ENCODE measurements at places on chromosomes 7 and 10.

DNA sequence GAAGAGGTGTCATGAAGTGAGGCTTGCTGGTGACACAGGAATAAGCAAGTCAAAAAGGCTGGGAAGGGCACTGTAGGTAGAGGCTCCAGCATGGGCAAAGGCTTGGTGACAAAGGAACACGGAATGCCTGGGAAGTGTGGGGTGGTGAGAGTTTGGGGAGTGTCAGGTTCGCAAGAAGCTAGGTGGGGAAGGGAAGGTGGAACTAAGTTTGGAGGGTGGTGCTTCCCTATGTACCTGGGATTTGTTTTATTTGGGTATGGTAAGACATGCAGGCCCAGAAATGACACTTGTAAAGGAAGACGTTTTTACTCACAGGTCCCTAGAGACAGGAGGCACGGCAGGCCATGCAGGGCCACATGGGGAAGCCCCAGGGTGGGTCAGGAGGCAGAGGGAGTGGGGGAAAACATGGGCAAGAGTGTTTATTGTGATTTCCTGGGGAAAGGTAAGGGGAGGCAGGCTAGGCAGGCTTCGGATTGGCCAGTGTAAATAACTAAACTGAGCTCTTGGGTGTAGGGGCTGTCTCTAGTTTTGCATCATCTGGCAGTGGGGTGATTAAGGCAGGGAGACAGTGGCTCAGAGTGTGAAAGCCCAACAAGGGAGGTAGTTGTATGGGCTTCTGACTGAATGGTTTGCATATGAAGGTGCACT is 52.1 kb downstream of the SH2D4B start:
- no peak for DNase-seq

DNA sequence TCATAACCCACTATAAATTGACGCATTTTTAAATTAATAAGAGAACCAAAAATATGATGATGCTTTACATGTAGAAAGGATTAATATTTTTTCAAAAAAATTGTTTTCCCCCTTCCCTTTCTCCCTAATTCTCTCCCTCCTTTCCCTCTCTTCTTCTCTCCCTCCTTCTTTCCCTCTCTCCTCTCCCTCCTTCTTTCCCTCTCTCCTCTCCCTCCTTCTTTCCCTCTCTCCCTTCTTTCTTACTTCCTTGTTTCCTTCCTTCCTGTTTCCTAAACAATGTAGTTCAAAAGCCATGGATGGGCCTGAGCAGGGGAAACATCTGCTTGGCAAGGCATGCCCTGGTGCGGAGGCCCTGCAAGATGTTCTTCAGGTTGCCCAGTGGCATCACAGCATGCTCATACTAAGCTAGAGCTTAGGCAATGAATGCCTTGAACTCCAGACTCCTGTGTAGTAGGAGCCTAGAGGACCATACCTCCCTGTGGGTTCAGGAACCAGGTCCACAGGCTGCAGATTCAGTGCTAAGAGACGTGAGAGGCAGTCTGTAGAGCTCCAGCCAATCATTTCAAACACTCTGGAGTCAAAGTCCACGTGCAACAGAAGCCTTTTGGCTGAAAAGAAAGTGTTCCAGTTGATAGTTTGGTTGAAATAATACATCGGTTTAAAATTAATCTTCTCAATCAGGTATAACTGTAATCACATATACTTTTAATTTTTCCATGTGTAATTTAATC is 20.1 kb upstream of the MRPS17 start:
- DNase-seq: no peak

DNA sequence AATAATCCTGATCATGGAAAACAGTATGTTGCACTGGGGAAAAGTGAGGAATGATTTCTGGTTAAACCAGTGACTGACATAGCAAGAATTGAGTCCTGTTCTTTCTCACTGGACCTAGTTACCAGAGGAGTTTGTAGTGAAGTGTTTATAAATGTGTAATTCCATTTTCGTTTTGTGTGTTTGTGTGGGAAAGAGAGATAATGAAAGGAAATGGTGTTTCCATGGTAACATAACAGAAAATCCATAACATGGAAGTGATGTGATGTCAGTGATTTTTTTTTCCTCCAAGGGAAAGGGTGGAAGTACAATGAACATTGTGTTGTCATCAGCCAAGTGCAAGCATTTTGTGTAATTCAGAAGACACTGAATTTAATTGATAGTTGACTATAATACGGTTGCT is 283.9 kb downstream of the PLXDC2 start:
- DNase-seq: no peak

DNA sequence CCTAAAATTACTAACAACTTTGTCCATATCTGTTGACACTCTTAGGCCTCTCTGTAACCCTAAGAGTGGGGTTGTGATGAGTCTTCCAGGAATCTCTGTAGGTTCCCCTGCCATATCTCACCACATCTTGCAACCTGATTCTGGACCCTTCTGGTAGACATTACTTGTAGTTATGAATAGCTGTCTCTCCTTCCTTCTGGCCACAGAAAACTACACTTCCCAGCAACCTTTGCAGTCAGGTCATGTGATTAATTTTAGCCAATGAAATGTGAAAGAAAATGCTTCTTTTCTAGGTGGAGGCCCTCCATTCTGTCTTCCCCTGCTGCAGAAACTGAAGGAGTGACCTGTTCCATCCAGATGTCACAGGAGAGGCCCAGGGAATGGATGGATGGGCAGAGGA is 147.6 kb upstream of the AOAH start:
- no peak for DNase-seq

- DNase-seq: peak; percentile 94
Observed at GRCh38 chr10:43420369-43421200, 11.6 kb upstream of the HNRNPF start.

DNA sequence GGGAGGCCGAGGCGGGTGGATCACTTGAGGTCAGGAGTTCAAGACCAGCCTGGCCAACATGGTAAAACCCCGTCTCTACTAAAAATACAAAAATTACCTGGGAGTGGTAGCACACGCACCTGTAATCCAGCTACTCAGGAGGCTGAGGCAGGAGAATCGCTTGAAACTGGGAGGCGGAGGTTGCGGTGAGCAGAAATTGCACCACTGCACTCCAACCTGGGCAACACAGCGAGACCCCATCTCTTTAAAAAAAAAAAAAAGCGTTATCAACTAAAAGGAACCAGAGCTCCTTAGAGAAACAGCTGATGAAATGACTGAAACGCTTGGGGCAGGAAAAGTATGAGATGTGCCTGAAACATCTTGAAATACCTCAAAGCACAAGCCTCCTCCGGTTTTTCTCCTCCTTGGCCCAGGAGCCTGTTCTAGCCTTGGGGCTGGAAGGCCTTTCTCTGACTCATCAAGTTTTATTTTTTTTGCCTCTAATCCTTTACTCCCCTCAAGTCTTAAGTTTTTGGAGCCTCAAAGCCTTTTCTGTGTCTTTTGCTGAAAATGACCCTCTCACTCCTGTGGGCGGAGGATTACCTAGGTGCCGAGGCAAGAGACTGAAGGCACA is 2.6 kb upstream of the METTL27 start:
- DNase-seq: no peak

DNA sequence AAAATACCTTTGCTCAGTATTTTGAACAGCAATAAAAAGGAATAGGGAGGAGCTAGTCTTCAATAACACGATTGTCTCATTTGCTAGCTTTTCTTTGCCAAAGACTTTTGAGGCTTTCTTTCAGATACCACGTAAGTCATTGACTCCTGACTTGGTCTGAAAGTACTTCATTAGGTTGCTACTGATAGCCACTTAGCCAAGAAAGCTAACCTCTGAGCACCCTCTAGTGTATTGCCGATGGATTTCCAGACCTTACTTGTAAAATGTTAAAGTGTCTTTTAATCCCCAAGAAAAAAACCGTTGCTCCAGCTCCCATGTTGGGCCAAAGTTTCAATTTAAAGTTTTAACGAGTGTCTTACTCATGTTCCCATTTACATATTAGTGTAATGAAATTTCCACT is 63.4 kb upstream of the STRIP2 start:
- DNase-seq: no peak

- DNase-seq: no peak
Observed at GRCh38 chr10:130485236-130485957, 349.2 kb downstream of the GLRX3 start.

DNA sequence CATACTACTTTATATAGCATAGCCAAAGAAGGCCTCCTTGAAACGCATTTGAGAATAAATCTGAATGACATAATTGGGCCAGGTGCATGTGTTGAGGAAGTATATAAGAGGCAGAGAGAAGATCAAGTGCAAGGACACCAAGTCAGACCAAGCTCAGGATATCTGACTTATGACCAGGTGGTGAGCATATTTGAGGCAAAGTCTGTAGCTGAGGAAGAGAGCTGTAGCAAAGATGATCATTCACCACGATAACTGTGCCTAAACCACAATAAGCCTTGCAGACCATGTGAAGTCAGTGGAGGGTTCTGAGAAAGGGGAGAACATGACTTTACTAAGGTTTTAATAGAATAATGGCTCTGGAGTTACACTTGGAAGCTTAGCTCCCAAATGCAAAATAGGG is 292.3 kb downstream of the SORCS1 start:
- DNase-seq: no peak

DNA sequence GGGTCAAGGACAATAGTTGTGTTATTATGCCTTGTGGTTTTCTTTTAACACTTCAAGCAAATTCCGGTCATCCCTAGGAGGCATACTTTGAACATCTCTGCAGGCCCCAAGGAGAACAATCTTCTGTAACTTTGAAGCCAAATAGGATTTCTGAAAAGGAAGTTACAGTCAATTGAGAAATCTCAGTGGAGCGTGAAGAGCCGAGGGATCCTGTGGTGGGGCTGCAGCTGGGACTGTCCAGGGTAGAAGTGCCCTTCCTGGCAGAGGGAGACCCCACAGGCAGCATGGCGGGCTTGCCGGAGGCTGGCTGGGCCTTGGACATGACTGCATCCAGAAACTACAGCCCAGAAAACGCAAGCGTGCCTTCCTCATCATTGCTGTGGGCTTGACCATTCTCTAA is 179.7 kb downstream of the PTPN20 start:
- no peak for DNase-seq

- no peak for DNase-seq
Observed at GRCh38 chr10:91694170-91694794, 61.4 kb upstream of the PPP1R3C start.

- no peak for DNase-seq
Observed at GRCh38 chr7:45324683-45325237, 167.2 kb downstream of the RAMP3 start.

DNA sequence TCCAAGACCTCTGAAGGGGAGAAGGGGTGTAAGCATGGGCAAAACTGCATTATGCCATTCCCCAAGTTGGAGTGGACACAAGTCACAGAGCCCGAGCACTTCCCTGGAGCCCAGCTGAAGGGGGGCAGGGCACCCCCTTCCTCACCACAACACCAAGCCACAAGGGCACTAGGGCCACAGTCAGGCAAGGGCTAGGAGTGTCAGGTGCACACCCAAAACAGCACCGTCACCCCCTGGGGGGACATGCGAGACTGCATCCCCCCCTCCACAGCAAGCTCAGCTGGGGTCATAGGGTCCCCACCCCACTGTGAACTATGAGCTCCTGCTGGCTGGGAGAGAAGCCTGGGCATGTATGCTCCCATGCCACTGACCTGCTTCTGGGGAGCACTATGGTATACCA is 143.9 kb downstream of the GRID1 start:
- no peak for DNase-seq

- peak; percentile 64 for DNase-seq
Observed at GRCh38 chr7:135620980-135621850, 41.1 kb upstream of the STMP1 start.

DNA sequence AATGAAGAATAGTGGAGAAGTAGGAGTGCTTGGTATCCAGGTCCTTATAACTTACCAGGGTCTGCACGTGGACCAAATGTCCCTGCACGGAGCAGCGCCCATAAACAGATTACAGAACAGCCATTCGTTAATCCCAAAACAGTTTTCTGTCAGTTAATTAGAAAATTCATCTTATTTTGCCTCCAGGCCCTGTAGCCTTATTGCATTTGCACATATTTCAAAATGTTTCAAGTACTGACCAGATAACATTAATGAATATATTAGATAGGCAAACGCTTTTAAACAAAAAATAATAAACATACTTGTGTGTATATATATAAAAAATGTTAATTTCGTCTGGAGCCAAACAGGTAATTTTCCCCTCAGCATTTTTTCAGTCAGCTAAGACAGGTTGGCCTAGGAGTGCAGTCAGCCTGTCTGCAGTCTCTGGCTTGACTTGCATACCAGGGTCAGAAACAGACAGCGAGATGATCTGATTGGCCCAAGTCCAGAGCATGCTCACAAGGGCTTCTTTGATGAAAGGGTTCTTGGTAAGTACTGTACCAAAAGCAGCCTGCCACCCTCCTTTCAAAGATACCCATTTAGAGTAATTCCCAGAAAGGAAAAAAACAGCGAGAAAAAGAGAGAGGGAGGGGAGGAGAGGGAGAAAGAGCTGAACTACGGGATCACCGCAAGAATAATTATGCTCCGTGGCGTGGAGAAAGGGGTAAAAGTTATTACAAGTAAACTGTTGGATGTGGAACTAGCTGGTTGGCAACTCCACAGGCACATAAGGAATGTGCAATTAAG is 194.4 kb upstream of the TCF7L2 start:
- DNase-seq: no peak

DNA sequence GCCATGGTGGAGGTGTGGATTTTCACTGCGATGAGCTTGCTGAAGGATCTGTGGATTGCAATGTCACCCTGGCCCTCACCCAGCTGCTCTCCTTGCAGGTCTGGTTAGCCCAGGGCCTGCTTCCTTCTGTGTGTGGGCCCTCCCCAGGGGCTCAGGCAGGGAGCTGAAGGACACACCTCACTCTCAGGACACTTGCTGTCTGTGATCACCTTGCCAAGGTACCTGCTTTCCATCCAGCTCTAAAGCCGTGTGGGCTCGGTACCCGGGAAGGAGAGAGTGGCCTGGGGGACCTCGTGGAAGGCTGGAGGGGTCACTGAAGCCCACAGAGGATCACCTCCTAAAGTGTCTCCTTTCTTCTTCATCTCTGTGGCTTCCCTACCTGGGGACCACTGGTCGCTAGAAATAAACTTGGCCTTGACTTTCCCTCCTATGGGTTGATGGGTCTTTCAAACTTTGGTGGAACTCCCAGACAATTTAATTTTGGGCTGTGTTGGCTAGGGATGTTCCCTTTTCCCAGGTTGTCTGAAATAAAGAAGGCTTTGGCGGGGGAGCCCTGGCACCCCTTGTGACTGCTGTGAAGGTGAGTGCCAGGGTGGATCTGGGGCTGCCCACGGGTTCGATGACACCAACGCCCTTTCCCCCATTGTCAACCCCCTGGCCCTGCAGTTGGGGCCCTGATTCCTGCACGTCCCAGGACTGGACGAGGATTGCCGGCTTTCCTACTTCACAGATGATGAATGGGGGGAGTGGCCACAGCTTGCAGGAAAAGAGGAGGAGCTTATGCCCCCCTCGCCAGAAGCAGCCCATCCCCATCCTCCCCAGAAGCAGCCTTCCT is 331.0 kb downstream of the ADARB2 start:
- peak; percentile 44 for DNase-seq

Measured in right atrium auricular region (tissue), 2 donors.